Right hindlimb (tissue), 1 donor: ENCODE measurements at places on chromosomes 5 and 9.

DNA sequence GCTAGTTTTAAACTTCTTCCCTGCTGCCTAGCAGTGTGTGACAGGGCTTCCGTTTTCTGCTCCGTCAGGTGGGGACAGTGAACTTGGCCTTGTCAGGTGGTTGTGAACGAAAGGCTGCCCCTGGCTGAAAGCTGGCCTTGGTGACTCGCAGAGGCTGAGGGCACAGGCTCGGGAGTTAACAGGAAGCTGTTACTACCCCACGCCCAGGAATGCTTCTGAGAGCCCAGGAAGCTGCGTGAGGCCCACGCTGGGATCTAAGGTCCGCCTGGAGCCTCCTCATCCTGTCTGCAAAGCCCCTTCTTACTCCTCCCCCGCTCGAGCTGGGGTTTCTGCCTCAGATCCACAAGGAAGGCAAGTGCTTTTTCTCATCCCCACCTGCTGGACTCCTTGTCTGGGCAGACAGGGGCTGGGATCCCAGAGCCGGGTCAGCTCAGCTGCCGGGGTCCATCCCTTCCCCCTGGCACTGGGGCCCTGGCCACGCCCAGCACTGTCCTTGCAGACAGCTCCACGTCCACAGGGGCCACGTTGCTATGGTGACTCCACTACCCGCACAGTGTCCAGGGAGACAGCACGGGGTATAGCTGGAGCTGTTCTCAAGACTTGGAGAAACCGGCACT lies 124.7 kb upstream of the TBC1D2 start:
- peak; percentile 35 for DNase-seq

DNA sequence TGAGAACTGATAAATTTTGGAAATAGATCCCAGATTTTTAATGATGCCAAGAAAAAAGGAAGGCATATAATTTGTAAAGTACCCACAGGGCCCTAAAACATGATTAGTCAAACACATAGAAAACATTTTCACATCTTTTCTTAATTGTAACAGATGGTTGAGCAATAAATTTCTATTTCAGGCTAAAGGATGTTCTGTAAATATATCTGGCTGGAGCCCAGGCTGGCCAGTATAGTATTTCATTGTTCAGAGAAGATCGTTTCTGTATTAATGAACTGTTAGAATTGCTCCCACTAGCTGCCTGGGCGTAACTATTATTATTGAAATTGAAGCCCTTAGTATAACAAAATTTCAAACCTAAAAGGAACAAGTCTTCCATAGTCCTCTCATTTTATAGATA lies 105.3 kb upstream of the SMC2 start:
- no peak for DNase-seq

- no peak for DNase-seq
These were observed 599.1 kb upstream of the TYRP1 start for GRCh38 chr9:12094046-12094445.

- no peak for DNase-seq
These were observed 33.2 kb downstream of the FBXO38 start for GRCh38 chr5:148416921-148417320.

DNA sequence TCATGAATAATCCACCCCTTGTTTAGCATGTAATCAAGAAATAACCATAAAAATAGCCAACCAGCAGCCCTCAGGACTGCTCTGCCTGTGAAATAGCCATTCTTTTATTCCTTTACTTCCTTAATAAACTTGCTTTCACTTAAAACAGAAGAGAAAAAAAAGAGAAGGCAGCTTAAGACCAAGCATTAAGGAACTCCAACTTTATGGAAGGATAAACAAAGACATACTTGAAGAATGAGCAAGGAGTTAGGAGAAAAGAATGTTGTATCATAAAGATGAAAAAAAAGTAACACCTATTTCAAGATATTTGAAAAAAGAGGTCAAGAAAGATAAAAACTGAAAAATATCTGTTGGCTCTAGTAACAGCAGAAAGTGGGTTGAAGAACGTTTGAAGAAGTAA lies 107.6 kb downstream of the RNF180 start:
- no peak for DNase-seq

GRCh38 chr9:7906783-7907550 lies 107.4 kb upstream of the DMAC1 start:
- DNase-seq, result no peak

DNA sequence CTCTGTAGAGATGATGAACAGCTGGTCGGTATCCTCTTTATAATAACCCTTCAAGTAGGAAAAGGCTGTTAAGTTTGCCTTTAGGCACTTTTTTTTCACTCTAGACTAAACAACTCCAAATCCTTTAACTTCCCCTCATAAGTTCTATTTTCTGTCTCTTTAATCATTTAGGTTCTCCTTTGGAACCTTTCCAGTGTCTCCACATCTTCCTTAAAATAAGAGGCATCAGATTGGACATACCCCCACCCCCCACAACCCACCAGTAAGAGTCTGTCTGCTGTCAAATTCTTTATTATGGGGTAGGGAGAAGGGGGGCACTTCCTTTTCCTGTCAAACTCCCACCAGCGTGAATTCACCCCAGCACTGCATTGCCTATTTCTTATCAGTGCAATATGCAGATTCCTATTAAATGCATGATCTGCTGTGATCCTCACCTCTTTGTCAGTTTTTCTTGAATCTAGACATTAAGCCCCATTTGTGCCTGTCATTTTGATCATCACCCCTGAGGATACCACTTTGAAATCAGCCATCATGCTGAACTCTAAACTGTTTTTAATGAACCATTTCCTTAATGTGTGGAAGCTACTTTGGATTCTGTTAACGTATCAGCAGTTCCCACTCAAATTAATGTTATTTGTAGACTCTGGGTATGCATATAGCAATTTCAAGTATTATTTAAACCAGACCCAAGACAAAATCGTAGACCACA lies 212.2 kb downstream of the PDZD2 start:
- DNase-seq, result no peak

GRCh38 chr5:42579320-42579719 lies 156.1 kb downstream of the GHR start:
- DNase-seq, result no peak

GRCh38 chr9:70049236-70049635 lies 5.6 kb downstream of the MAMDC2 start:
- no peak for DNase-seq
